ENCODE measurements at places on chromosomes 4 and X.
A peak's percentile ranks its signal among the peaks of the same experiment; 100 is the strongest.

DNA sequence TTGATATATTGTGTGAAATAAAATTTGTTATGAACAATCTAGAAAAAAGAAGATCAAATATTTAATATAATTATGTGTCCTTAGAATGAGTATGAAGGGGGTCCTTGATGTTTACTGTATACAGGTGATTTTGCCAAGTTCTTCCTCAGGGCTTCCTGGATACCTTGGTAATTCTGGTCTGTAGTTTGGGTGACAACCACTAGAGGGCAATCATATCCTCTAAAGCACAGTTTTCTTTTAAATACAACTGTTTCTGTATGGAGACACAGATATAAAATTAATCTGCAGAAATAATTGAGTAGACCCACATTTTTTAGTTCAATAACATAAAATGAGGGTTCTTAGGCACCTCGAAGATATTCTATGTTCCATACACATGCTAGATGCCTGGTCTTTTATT lies 157.7 kb downstream of the SPANXN1 start:
- DNase-seq: peak; percentile 9

GRCh38 chr4:42398171-42398870 lies 1.0 kb downstream of the SHISA3 start:
- peak; percentile 15 for DNase-seq

DNA sequence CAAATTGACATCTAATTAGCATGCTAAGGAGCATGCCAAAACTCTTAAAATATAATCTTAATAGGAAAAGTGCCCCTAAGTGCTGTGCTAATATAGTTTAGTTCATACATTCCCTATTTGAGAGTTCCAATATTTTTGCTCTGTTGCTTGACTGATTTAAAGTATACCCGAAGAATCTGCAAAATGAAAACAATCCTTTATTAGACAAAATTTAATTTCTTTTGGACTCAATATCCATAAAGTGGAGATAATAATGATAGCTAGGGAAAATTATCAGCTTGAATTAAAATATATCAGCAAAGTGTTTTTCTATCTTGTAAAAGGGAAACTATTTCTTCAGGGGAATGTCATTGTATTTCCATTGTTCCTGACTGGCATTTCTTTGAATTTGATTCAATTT lies 196.0 kb upstream of the NPY2R start:
- no peak for DNase-seq

- DNase-seq: no peak
Observed at GRCh38 chr4:114209584-114209983, 230.1 kb upstream of the ARSJ start.

DNA sequence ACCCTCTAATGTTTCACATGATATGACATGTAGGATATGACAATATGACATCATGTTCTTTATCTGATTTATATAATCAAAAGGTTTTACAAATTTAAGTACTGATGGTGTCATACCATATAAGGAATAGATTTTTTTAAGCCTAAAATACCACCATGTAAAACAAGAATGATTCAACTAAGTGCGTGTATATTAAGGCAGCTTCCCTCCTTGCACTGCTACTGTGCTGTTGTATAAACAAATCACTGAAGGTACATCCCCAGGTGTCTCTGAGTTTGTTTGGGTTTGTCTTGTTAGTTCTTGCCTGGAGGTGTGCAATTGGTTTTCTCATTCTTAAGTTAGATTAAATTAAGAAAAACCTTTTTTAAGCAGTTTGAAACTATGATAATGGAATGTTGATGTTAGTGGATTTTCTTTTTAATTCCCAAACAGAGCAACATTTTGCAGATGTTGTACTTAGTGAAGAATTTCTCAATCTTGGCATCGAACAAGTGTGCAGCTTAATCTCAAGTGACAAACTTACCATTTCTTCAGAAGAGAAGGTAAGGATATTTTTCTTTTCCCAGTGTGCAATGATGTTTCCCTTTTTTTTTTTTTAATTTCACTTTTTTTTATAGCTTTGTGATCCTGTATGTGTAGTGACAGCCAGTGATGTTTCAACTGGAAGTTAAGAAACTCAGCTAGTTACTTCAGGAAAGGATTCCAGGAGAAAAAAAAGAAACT lies 33.4 kb upstream of the MSMO1 start:
- no peak for DNase-seq
